Osteocyte (in vitro differentiated cells): ENCODE measurements at places on chromosomes 1 and 21. TPM values are rescaled to one million over a fixed set of nuclear protein-coding genes. Genes with fewer than 3 reads are reported as not detected.

DNA sequence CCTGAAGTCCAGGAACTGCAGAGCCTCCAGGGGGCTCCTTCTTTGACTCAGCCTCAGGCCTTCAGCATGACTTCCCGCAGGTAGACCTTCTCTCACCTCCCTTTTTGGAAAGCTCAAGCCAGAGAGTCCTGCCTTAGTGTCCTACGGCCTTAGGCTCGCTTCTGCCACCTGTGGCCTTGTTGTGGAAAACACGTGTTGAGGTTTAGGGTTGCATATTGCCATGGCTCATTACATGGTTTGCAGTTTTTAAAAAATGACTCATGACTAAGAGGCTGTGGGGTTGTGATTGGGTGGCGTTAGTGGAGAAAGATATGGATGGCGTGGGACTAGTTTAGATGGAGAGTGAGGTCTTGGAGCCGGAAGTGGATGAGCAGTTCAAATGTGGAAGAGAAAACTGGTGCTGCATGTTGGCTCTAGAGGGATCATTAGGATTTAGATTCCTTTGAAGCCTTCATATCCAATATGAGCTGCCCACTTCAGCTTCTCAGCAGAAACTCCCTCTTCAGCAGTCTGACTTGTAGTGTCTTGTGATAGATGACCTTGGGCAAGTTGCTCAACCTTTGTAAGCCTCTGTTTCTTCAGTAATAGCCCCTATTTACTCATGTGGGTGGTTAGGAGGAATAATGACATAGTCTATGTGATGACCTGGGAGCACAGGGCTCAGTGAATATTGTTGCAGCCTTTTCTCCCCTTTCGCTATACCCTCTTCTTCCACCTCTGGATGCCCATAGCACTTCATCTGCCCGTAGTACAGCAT lies 6.5 kb upstream of the FGGY start:
- no peaks in the 10 kb centered on the region for H3K4me1 ChIP-seq
- no peaks in the 10 kb centered on the region for H3K36me3 ChIP-seq
- no peak for DNase-seq
- no peak overlapping the region for H3K4me3 ChIP-seq
- no peak overlapping the region for H3K27ac ChIP-seq

- H3K4me3 ChIP-seq, result no peak overlapping the region
- no peaks in the 10 kb centered on the region for H3K36me3 ChIP-seq
- peaks cover 23% of the 10 kb centered on the region for H3K4me1 ChIP-seq
- no peaks in the 10 kb centered on the region for H3K27me3 ChIP-seq
- no peak for DNase-seq
These were observed 206.2 kb upstream of the ADAMTS5 start for GRCh38 chr21:27173053-27173452.

GRCh38 chr1:160489513-160490261 lies 33.4 kb downstream of the SLAMF6 start:
- no peak overlapping the region for H3K27ac ChIP-seq
- H3K4me1 ChIP-seq, result no peaks in the 10 kb centered on the region
- no peak overlapping the region for H3K4me3 ChIP-seq
- H3K36me3 ChIP-seq, result no peaks in the 10 kb centered on the region
- H3K27me3 ChIP-seq, result peaks cover 4% of the 10 kb centered on the region

- peaks cover 6% of the 10 kb centered on the region for H3K36me3 ChIP-seq
- H3K4me3 ChIP-seq, result no peak overlapping the region
- peaks cover 43% of the 10 kb centered on the region for H3K4me1 ChIP-seq
- H3K27me3 ChIP-seq, result no peaks in the 10 kb centered on the region
These were observed 81.8 kb downstream of the DISC1 start for GRCh38 chr1:231708394-231708793.

DNA sequence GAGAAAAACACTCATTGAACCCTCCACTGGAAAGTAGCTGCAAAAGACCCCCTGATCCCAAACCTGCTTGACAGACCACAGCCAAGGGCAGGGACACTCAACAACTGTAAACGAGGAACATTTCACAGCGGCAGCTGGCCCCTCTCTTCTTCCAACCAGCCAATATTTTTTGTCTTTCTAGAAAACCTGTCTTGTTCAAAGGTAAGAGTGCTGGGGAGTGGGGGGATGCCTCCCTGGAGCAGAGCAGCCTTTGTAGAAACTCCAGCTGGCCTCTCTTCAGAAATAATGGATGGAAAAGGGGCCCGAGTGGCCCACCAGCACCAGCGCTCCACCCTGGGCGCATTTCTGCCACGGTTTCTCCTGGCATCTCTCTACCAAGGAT lies 384.0 kb downstream of the RRAGC start:
- H3K36me3 ChIP-seq, result no peaks in the 10 kb centered on the region
- peak; percentile 53 for DNase-seq
- no peak overlapping the region for H3K27ac ChIP-seq
- no peak overlapping the region for H3K4me3 ChIP-seq

GRCh38 chr1:3842912-3843311 lies 14.1 kb downstream of the CEP104 start:
- H3K4me3 ChIP-seq, result no peak overlapping the region
- DNase-seq, result no peak
- no peaks in the 10 kb centered on the region for H3K27me3 ChIP-seq
- no peaks in the 10 kb centered on the region for H3K4me1 ChIP-seq
- no peak overlapping the region for H3K27ac ChIP-seq
- H3K36me3 ChIP-seq, result peaks cover 55% of the 10 kb centered on the region

DNA sequence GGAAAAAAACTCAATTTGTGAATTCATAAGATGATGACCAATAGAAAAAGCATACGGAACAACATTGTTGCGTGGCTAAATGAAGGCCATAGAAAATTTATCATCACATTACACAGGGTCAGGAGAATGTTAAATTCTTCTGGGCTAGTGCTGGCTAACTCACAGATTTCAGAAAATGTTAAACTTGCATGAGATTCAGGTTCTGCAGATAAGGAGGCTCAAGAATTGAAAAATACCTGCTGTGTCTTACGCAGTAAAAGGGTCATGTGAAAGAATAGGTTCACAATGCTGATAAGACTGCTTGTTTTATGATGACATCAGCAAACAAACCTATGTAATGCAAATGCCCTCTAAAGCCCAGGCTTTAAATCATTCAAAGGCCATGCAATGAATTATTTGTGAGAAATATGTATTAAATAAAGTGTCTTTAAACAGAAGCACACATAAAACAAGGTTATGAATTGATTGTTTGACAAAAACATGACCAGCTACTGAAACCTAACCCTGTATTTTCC lies 378.8 kb downstream of the USP25 start:
- H3K27ac ChIP-seq, result no peak overlapping the region
- no peak overlapping the region for H3K4me3 ChIP-seq
- H3K4me1 ChIP-seq, result peaks cover 16% of the 10 kb centered on the region
- H3K27me3 ChIP-seq, result no peaks in the 10 kb centered on the region
- no peak for DNase-seq

DNA sequence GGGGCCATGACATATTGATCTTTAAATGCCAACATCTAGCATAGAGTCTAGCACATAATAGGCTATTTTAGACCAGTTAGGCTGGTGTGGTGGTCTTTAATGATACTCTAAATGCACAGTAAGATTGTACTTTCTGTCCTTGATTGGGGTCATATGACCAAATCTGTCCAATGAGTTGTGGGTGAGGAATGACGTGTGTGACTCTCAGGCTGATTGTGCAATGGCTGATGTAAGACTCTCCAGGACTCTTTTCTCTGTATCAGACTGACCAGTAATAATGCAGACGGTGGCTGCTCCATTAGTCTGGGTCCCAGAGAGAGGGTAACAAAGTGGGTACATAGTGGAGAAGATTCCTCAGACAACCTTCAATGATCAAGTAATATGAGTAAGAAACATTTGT lies 541.6 kb upstream of the CAMK1G start:
- no peak for DNase-seq
- no peaks in the 10 kb centered on the region for H3K36me3 ChIP-seq
- H3K4me3 ChIP-seq, result no peak overlapping the region
- H3K4me1 ChIP-seq, result peaks cover 16% of the 10 kb centered on the region
- no peak overlapping the region for H3K27ac ChIP-seq

The TTC34 gene
- total RNA-seq, result 1.4 and 1.7 TPM in 2 replicates
